Stimulated activated CD4-positive, alpha-beta T cell treated with anti-CD3 and anti-CD28 coated beads, TNF-alpha, amount 100 ng/mL, for 48 hours (primary cell): ENCODE measurements at places on chromosomes 6 and 20.
A peak's percentile ranks its signal among the peaks of the same experiment; 100 is the strongest.

- DNase-seq = no peak
Measured at GRCh38 chr6:45946887-45947286, 68.8 kb downstream of the CLIC5 start.

DNA sequence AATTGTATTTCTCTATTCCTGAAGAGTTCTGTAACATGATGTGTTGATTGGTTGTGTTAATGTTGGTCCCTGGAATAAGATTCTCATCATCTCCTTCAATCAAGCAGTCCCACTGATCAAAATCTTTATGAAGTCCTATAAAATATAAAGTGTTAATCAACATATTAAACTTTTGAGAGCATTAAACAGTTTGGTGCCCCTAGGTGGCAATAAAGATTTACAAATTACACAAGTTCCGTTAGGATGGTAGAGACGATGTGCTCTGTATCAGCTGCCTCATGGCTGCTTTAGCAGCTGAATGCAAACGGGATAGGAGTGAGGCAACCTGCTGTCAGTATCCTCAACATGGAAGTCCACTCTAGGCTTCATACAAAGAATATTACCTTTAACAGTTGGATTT is 16.9 kb downstream of the TDRD6 start:
- no peak for DNase-seq

DNA sequence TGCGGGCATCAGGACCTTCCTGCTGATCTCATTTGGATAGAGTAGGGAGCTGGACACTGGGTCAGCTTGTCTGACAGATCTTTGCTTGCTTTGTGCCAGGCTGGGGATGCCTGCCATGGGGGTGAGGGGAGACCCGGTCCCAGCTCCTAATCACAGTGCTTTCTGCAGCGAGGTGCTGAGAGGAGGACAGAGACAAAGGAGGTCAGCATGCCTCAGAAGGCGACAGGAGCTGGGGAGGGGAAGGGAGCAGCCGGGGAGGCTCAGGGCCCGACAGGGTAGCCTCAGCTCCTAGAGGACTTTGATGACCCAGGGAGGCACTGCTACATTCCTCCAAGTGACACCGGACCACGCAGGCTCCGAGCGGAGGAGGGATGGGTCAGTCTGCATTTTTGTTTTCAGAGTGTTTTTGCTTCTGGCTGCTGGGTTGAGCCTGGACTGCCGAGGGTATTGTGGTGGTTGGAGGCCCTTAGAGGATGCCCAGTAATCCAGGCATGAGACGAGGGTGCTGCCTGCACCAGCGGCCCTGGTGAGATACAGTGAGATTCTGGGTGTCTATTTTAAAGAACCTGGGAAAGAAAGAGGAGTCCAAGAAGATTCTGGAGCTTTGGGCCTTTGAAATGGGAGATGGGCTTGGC is 7.8 kb downstream of the RBM38 start:
- DNase-seq = no peak

GRCh38 chr6:170205534-170206316 is 85.2 kb downstream of the DLL1 start:
- no peak for DNase-seq

- DNase-seq = no peak
Measured at GRCh38 chr6:4892785-4893485, 110.9 kb downstream of the RPP40 start.

GRCh38 chr6:162728197-162728596 is 423 bp downstream of the PACRG start:
- DNase-seq = no peak

DNA sequence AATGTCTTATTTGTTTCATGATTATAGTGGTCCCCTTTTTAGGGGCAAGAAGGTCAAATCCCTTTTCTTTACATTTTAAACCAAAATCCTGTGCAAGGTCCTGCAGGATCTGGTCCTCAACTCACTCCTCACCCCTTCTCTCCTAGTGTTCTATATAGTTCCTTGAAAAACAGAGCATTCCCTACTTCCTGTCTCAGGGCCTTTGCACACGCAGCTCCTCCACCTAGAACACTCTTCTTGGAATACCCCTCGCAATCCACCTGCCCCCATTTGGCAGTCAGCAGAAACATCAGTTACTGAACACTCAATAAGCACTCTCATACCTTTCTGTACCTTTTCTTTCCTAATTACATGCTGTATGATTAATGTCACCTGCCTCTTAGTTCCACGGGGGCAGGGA is 3.2 kb upstream of the ATP5F1E start:
- DNase-seq = no peak

GRCh38 chr20:33339515-33340058 is 56.6 kb downstream of the BPIFB1 start:
- DNase-seq = no peak

- DNase-seq = no peak
Measured at GRCh38 chr6:38443352-38444144, 196.2 kb downstream of the BTBD9 start.

- no peak for DNase-seq
Measured at GRCh38 chr6:105326833-105327770, 75.8 kb downstream of the PREP start.

- DNase-seq = no peak
Measured at GRCh38 chr20:31872406-31872805, 2.0 kb downstream of the TTLL9 start.

DNA sequence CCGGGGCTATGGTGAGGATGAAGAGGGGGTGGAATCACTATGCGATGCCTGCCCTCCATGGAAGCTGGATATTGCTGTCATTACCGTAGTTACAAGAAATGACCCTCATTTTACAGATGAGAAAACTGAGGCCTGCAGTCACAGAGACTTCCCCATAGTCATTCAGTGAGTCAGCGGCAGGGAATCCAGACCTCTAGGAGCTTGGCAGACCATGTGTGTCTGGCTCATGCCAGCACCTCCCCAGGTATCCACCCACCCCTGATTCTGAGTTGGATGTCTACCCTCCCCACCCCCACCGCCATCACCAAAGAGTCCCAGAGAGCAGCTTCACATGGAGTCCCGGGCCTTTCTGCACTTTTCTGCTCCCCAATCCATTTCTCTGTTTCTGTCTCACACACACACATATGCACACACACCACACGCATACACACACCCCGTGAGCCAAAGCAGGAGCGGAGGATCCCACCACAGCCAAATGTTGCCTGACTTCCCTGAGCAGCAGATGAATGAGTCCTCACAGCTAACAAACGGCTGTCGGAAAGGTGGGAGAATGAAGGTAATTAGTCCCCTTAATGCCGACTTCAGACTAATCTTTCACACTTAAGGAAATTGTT is 24.8 kb downstream of the CDH22 start:
- no peak for DNase-seq

- DNase-seq = no peak
Measured at GRCh38 chr6:16420715-16421461, 182.5 kb downstream of the GMPR start.

GRCh38 chr6:122609881-122610689 is at the start of gene PKIB:
Gene PKIB (plus strand): TSS chr6:122610405. CDS start chr6:122717795, 107,390 bp downstream.
- DNase-seq = peak; percentile 19

DNA sequence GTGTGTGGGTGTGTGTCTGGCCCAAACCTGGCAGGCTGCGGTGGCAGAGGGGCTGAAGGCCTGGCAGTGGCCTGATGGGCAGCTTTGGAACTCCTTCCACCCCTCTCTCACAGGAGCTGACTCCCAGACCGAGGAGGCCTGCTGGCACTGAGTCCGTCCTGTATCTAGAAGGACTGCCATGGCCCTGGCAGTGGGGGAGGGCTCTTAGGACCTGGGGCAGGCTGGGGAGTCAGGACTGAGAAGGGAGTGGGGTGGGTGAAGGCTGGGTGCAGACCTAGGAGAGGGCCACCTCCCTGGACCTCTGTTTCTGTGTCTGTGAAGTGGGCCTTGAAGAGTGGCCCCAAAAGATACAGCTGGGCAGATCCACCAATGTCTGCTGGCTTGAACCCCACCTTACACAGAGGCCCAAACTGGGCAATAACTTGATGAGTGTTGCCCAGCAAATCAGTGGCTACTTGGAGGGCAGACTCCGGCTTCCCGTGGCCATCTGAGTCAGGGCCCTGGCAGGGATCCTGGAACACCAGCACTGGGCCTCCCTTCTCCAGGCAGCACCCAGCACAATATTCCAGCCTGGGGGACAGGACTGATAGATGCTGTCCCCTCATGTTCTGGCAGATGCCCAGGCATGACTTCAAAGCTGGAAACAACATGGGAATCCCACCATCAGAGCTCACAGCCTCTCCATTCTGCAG is 46.7 kb upstream of the BLCAP start:
- DNase-seq = no peak

- DNase-seq = no peak
Measured at GRCh38 chr6:132715204-132715603, 1.3 kb upstream of the VNN1 start.

DNA sequence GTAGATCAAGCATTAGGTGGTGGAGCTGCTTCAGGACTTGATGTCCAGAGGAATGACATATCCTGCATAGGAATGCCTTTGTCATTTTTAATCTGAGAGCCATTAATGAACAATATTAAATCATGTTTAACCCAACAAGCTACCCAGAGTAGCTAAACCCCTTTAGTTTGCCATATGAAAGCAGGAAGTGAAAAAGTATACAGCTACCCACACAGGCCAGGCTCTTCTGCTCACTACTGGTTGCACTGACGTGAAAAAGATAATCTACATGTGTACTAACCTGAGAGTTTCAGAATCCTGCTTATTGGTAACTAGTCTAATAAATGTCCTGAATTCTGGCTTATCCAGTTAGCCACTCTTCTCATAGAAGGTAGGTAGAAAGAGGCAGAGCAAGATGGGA is 19.9 kb downstream of the GLYATL3 start:
- DNase-seq = no peak

DNA sequence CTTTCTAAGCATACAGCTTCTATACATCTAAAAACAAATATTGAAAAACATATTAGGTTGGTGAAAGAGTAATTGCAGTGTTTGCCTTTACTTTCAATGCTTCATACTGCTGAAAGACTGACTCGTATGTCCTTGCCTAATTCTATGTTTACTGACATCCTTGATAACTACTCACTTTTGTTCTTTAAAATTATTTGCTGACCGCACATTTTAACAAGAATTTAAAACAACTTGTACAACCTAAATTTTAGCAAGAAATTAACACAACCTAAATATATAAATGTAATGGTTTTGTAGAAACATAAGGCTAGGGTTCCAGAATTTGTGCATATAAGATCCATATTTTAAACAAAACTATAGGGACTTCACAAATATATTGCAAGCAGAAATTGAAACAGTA is 640.2 kb upstream of the MMS22L start:
- no peak for DNase-seq

- DNase-seq = no peak
Measured at GRCh38 chr6:83462524-83462923, 31.7 kb upstream of the ME1 start.

DNA sequence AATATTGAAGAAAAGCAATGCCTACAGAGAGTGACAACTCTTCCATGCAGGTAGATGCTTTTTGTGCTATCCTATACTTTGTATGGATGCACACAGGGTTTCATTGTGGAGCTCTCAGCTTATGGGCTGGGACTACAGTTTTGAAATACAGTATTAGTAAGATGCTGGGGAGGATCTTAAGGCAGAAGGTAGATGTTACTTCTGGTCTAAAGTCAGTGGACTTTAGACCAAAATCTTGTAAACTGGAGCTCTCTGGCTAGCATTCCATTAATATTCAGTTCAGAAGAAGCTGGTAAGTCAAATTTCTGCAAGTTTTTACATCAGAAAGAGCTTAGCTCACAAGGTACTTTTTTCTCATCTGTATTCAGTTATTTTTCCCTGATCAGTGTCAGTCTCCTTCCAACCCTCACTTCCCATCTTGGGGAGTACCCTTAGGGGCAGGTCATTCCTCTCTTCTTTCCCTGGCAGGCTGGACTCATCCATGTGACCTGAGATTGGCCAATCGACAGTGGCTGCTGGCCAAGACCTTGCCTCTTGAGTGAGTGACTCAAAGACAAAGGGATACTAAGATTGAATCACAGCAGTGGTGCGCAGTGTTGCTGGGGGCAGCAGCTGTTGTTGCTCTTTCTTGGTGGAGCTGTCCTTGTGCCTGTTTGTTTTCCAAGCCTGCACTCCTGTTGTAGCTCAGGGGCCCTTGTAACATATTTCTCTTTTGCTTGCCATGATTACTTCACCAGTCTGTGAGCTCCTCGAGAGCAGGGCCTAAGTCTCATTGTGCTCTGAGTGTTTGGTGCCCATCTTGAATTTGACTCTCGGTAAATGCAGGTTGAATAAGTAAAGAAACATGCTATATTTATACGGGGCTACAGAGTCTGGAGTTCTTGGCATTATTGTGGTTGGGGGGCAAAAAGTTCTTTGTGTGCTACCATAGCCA is 2.8 kb upstream of the PHF20 start:
- peak; percentile 37 for DNase-seq

GRCh38 chr6:34196116-34196832 is 40.4 kb upstream of the HMGA1 start:
- peak; percentile 74 for DNase-seq

DNA sequence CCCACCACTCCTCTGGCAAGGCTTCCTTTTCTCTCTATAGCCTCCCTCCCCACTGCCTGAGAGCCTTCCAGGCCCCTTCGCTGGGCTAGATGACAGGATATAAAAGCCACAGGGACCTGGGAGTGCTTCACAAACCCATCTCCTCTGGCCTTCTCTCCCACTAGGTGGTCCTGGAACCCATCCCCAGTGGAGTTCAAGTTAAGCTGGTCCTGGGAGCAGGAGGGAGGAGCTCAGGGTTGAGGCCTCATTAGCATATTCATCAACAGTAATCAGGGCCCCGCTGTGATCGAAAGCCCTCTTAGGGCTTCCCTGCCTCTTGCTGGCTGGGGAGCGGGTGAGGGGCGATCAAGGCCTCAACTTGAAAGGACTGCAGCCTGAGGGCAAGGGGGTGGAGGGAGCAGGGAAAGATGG is 9.1 kb downstream of the EBF4 start:
- DNase-seq = no peak

- no peak for DNase-seq
Measured at GRCh38 chr6:40389254-40389653, 197.9 kb downstream of the LRFN2 start.

- DNase-seq = no peak
Measured at GRCh38 chr6:142440600-142441293, 138.9 kb downstream of the ADGRG6 start.

- no peak for DNase-seq
Measured at GRCh38 chr6:44731485-44732095, 344.1 kb downstream of the CDC5L start.
